ENCODE measurements at places on chromosomes 7 and 10.
A peak's percentile ranks its signal among the peaks of the same experiment; 100 is the strongest.

- H3K27me3 ChIP-seq: no peaks in the 10 kb centered on the region
- H3K27ac ChIP-seq: no peak overlapping the region
- no peaks in the 10 kb centered on the region for H3K36me3 ChIP-seq
- H3K4me3 ChIP-seq: no peak overlapping the region
- DNase-seq: no peak
Measured at GRCh38 chr7:43666938-43667337, 62.4 kb downstream of the COA1 start.

DNA sequence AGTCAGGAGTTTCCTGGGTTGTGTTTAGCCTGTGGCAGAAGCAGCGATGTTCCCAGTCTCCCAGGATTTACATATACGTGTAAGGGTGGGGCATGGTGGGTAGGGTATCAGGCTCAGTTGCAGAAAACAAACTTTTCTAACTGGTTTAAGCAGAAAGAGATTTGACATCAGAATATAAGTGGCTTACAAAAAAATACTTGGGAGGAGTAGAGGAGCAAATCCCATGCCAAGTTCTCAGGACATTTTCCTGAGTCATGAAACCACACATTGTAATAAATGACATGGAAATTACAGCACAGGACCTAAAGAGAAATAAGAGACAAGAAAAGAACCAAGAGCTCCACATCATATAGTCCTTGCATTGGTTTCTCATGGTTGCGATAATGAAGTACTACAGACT lies 26.2 kb upstream of the FRMD4A start:
- no peak overlapping the region for H3K4me3 ChIP-seq
- H3K27me3 ChIP-seq: peaks cover 3% of the 10 kb centered on the region
- H3K4me1 ChIP-seq: peaks cover 2% of the 10 kb centered on the region
- no peaks in the 10 kb centered on the region for H3K36me3 ChIP-seq
- no peak for DNase-seq

GRCh38 chr10:18868919-18869318 lies 179.7 kb upstream of the MALRD1 start:
- no peaks in the 10 kb centered on the region for H3K4me1 ChIP-seq
- DNase-seq: no peak
- no peak overlapping the region for H3K27ac ChIP-seq

- H3K4me1 ChIP-seq: peaks cover 18% of the 10 kb centered on the region
- H3K27ac ChIP-seq: no peak overlapping the region
- no peak overlapping the region for H3K4me3 ChIP-seq
Measured at GRCh38 chr7:24730018-24730369, 27.3 kb downstream of the GSDME start.

DNA sequence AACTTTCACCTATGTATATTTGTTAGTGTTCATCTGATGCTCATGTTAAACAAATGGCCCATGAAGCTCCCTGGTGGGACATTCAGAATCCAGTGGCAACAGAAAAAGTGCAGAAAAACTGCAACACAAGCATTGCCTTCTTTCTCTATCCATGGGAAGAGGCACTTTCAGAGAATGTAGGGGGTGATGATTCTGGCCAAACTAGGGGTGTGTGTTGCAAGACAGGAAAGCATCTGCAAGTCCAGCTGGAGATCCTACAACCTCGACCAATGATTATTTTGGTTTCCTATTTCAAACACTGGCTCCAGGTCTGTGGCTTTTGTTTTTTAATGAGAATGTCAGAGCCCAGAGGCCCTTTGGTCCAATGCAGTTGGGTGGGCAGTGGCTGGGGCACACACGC lies 198.7 kb downstream of the CXCL12 start:
- no peaks in the 10 kb centered on the region for H3K27me3 ChIP-seq
- H3K27ac ChIP-seq: no peak overlapping the region
- H3K36me3 ChIP-seq: no peaks in the 10 kb centered on the region
- peaks cover 6% of the 10 kb centered on the region for H3K4me1 ChIP-seq
- DNase-seq: peak; percentile 82
- H3K4me3 ChIP-seq: no peak overlapping the region

- no peaks in the 10 kb centered on the region for H3K36me3 ChIP-seq
- H3K4me3 ChIP-seq: no peak overlapping the region
- no peaks in the 10 kb centered on the region for H3K27me3 ChIP-seq
Measured at GRCh38 chr10:61633665-61634064, 29.1 kb upstream of the CABCOCO1 start.

All from muscle of leg (tissue), 16 donors.